Fibroblast of villous mesenchyme (primary cell): ENCODE measurements at places on chromosomes 6 and 20. TPM values are rescaled to one million over a fixed set of nuclear protein-coding genes. Genes with fewer than 3 reads are reported as not detected.

- peak; percentile 86 for DNase-seq
Measured at GRCh38 chr20:37276494-37277252, 12.8 kb upstream of the MANBAL start.

GRCh38 chr6:11231564-11232192 lies 790 bp downstream of the NEDD9 start:
- DNase-seq, result peak; percentile 82

DNA sequence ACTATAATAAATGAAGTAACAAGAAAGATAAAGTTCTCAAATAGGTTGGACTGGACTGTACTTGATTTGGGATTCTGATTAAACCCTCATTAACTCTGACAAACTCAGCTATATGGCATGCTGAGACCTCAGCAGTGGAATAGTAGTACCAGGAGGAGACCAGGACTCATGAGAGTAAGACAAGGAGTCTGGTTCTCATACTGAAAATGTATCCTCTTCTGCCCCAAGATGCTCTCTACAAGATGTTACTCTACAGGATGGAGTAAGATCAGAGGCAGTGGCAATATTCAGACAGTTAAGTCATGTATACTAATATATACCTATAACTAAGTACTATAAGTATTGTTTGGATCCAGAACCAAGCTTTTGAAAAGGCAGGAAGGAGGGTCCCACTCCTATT lies 31.9 kb upstream of the SYNCRIP start:
- no peak for DNase-seq

- DNase-seq, result no peak
Measured at GRCh38 chr6:160356074-160356744, 8.0 kb downstream of the SLC22A3 start.

GRCh38 chr20:13286607-13287006 lies 65.5 kb downstream of the ISM1 start:
- DNase-seq, result no peak

DNA sequence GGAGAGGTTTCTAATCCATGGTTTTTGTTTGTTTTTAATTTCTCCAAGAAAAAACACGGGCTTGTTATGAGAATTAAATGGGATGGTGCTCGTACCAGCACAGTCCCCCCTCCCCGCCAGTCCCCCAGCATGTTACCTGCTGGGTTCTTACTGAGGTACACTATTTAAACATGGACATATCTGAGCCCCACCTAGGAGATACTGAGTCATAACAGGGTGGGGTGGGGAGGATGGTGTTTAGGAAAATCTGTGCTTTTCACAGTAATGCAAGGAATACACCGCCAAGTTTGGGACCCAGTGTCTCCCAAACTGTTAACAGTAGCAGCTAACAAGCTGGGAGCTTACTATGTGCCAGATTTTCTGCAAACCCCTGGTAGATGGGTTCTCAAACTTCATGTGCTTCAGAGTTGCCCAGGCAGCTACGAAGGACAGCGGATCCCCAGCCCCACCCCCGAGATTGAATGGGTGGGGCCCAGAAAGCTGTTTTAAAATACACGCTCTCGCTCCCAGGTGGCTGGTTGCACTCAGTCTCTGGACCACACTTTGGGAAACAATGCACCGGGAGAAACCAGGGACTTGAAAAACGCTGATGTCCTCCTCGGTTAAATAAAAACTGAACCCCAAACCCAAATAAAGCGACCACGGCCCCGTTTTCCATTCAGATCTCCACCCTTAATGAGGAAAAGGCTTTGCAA lies 995 bp downstream of the ZFP64 start:
- DNase-seq, result peak; percentile 40

DNA sequence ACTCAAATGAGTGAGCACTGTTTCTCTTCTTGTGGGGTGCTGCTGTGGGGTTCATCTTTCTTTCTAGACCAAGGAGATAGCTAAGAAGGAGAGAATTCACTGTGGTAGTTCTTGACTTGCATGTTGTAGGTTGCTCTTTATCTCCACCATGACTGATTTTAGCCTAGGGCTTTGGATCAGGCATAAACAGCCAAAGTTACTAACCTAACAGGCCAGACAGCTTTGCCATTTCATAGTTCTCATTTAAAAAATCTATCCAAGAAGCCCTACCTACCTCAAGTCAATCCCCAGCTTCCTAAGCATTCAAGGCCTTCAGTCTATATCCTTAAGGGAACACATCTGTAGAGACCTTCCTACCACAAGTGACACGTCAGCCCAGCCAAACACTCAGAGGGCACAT lies 107.9 kb upstream of the CARMIL1 start:
- DNase-seq, result no peak

DNA sequence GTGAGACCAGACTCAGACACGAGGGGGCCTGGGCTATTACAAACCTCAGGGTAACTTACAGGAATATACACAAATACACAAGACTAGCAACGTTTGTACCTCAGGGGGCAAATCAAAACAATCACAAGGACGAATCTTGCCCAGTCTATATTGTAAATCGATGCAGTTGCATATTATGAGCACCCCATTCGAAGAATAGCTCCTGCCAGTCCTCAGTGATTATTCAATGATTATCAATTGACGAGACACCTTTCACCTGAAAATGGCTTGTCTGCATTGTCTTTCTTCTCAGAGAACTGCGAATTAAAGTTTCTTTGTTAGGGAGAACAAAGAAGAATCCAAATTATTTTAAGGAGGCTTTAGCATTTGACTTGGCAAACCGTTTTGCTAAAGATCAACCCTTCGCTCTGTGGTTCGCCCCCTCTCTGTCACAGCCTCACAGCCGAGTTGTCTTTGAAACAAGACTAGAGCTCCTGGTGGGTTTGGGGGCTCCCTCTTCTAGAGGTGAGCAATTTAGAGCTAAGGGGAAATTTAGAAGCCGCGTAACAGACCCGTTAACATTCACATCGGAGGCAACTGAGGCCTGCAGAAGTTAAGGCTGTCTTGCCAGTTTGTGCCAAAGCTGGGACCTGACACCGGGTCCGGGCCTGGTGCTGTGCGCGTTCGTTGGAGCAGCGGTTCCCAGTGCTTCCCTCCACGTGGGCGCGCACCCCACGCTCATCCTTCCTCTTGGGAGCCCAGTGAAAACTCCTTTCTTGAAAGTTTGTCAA lies 24.9 kb upstream of the MAP3K7 start:
- no peak for DNase-seq

DNA sequence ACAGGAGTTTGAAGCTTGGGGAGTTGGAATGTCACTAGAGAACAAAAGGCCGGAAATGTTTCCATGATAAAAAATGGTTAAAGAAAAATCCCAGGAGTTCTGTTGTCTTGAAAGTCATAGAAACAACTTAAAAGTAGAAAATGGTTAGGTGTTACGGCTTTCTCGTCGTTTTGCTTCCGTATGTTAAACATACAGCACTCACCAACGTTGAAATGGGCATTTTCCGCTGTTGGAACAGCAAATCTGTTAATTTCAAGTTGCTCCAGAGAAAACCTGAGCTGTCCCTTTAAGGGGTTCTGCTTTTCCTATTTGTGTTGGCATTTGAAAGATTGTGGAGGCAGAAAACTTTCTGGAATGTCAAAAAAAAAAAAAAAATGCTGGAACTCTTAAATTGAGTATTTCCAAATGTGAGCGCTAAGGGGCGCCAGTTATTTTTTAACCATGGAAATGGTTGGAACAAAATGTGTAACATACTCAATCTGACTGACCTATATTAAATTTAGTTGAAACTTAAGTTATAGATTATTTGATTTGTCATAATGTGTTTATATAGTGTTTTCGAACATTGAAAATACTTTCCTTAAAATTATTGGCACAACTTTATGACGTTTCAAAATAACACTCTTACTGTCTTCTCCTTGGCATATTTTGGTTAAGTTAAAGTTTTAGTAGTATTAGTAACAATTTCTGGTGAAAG lies 2.2 kb downstream of the QKI start:
- peak; percentile 88 for DNase-seq

DNA sequence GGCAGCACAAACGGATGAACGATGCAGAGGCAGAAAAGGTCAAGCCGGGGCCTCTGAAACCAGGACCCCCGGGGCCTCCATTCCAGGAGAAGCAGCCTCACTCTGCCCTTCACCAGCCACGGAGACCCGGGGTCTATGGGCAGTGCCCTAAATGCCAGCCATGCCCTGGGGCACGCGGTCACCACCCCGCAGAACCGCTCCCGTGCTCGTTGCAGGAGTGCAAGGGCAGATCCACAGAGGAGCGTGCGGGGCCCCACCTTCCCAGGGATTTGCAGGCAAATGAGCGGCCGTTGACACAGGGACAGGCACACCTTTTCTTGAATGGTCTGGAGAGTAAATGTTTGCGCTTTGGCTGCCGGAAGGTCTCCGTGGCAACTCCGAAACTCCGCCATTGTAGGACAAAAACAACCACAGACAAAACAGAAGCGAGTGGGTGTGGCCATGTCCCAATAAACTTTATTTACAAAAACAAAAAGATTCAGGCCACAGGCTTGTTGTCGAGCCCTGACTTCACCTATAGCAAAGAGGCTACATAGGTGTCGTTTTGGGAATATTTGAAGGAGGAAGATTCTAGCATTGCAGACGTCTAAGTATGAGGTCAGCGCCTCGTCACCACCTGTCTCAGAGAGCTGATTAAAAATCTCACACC lies 163.3 kb downstream of the TAF4 start:
- no peak for DNase-seq

- DNase-seq, result no peak
Measured at GRCh38 chr6:164763788-164764187, 545.6 kb downstream of the C6orf118 start.

The NRN1 gene
- not detected in 2 replicates for total RNA-seq

The HLA-DRB1 gene
- total RNA-seq, result not detected in 2 replicates

The PRND gene
- total RNA-seq, result not detected in 2 replicates
